ENCODE measurements at places on chromosomes 4 and X.

DNA sequence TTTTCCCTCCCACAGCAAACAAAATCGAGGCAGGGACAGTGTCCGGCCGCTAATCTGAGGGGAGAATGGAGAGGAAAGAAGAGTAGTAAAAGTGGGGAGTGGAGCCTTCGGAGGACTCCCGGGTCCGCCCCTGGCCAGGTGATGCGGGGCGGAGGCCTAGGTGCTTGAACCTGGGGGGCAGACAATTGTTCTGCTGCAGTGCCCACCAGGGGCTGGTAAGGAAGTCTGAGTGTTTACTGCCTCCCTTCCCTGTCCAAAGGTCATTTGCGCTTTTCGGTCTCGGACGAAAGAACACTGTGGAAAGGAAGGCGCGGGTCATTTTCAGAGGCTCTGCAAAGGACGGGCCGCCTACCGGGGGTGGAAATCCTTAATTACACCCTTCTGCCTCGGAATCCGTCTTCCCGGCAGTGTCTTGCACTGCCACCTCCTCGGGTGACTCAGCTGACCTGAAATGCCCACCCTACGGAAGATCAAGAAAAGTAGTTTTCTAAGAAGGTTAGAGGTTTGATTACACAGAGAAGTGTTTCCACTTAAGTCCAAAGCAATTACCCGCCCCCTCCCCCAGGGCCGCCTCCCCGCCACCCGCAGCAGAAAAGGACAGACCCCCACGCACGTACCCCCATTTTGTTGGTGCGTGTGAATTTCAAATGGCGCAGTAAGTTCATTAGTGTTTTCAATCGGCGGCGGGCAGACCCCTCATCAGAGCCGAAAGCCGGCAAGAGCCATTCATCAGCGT, 99.9 kb upstream of the TENM3 start:
- DNase-seq = no peak

- no peak for DNase-seq
These were observed 40.2 kb upstream of the NKX3-2 start for GRCh38 chr4:13584481-13584880.

DNA sequence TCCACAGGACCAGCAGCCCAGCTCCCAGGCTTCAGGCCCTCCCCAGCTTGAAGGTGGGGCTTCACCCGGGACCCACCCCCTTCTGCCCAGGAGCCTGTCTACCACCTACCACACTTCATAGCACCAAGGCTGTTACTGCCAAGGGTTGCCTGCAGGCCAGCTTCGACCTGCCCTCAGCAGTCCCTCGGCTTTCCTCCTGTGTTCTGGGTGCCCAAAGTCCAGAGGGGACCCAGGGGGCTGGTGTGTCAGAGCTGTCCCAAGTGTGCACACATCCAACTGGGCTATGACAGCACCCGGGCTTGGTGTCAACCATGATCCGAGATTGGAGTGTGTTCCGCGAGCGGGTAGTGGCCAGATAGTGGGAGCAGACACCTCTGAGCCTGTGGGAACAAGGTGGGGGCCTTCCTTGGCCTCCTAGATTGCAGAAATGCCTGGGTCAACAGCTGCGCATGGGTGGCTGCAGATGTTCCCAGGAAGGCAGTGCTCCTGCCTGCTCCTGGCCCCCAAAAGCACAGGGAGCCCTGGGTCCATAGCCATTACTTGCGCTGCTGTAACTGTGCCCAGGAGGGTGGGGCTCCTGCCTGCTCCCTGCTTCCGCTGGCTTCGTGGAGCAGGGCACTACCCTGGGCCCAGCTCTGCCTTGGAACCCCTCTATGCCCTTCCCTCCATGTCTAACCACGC, 16.8 kb downstream of the SULT1B1 start:
- no peak for DNase-seq

- peak; percentile 44 for DNase-seq
These were observed 82.2 kb downstream of the SH3KBP1 start for GRCh38 chrX:19805046-19805690.

- peak; percentile 96 for DNase-seq
These were observed at the start of the genes APOO and CXorf58 for GRCh38 chrX:23907498-23908218. Gene APOO, minus strand, starts transcription at chrX:23907938. Its CDS starts 236 bp downstream, at chrX:23907702. Gene CXorf58, plus strand, starts transcription at chrX:23908006. Its CDS starts 2,297 bp downstream, at chrX:23910303.
